ENCODE measurements at places on chromosomes 16 and 17. TPM values are rescaled to one million over a fixed set of nuclear protein-coding genes. Genes with fewer than 3 reads are reported as not detected.

DNA sequence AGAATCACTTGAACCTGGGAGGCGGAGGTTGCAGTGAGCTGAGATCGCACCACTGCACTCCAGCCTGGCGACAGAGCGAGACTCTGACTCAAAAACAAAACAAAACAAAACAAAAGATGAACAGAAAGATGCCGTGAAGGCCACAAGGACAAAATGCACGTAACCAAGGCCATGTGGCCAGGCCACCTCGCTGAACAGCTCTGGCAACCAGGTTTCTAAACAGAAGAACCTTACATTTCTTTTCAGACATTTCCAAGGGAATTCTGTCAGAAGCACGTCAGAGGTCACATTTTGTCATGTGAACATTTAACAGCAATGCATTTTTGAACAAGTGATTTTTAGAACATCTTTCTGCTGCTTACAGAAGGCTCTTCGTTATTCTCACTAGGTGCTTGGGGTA is 28.8 kb downstream of the USP22 start:
- peaks cover 10% of the 10 kb centered on the region for H3K4me1 ChIP-seq
- H3K36me3 ChIP-seq = peaks cover 94% of the 10 kb centered on the region
- no peak for DNase-seq
- no peaks in the 10 kb centered on the region for H3K27me3 ChIP-seq
- no peak overlapping the region for H3K27ac ChIP-seq
- H3K4me3 ChIP-seq = no peak overlapping the region

Gene NEUROD2
- not detected for total RNA-seq

Gene TBC1D26
- not detected for total RNA-seq

Gene KRTAP4-4
- not detected for total RNA-seq

Gene KRTAP4-5
- total RNA-seq = not detected

Data from activated B cell treated with CpG ODN at 0.5 μM for 24 hours (primary cell).